Testis (tissue), 5 donors: ENCODE measurements at places on chromosomes 4 and X. TPM values are rescaled to one million over a fixed set of nuclear protein-coding genes. Genes with fewer than 3 reads are reported as not detected.

Gene SMC1A
- total RNA-seq = 37.7 TPM

DNA sequence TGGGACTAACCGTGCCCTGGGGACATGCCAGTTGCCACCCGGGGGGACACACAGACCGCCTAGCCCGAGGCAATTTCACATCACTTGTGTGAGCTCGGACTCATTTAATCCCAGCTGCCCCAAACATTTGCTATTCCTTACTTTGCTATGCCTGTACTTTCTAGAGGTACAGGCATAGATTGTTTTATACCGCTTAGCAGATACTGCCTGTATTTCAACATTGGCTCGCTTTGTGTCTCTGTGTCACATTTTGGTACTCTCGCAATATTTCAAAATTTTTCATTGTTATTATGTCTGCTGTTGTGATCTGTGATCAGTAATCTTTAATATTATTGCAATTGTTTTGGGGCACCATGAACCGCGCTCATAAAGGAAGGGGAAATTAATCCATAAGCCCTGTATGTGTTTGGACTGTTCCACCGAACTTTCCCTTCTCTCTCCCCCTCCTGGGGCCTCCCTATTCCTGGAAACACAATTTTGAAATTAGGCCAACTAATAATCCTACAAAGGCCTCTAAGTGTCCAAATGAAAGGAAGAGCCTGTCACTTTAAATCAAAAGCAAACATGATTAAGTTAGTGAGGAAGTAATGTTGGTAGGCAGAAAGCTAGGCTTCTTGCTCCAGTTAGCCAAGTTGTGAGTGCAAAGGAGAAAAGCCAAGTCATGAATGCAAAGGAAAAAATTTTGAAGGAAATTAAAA lies 568 bp upstream of the CASP6 start:
- no peak for DNase-seq

- no peak for DNase-seq
These were observed 13.1 kb downstream of the GRXCR1 start for GRCh38 chr4:42905591-42905990.

GRCh38 chr4:36961420-36961819 lies 283.1 kb upstream of the NWD2 start:
- no peak for DNase-seq

Gene PGK1
- total RNA-seq = 69.1 TPM

GRCh38 chrX:108735091-108735678 lies 1.2 kb downstream of the IRS4 start:
- no peak for DNase-seq

DNA sequence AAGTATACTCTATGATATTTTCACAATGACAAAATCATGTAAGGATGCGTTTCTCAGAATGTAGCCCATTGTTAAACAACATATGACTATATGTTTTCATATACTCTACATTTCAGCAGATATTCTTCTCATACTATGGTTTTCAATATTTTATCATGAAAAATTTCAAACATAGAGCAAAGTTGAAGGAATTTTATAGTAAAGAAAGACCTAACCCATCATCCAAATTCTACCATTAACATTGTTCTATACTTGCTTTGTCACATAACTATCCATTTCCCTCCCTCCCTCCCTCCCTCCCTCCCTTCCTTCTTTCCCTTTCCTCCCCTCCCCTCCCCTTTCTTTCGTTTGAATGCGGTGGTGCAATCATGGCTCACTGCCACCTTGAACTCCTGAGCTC lies 109.4 kb downstream of the FHIP1A start:
- DNase-seq = no peak

DNA sequence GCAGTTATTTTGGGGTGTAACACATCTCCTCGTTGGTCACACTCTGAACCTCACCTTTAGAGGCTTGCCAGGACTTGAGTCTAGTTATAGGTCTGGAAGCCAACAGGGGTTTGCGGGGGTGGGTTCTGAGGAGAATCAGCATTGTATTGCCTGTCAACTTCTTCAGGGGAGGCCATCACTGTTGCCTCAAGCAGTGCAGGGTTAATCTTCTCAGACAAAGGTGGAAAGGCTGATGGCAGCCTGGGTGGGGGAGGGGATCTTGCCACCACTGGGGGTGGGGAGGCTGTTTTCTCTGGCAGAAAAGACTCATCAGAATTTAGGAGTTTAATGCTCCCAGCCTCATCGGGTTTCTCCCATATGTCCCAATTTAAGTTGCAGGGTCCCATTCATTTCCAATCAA lies 387.8 kb downstream of the PRR32 start:
- no peak for DNase-seq

GRCh38 chrX:8868906-8869305 lies 67.7 kb upstream of the FAM9A start:
- no peak for DNase-seq

Gene ZFP42
- 1.2 TPM for total RNA-seq

Gene PACRGL
- total RNA-seq = 53.9 TPM

DNA sequence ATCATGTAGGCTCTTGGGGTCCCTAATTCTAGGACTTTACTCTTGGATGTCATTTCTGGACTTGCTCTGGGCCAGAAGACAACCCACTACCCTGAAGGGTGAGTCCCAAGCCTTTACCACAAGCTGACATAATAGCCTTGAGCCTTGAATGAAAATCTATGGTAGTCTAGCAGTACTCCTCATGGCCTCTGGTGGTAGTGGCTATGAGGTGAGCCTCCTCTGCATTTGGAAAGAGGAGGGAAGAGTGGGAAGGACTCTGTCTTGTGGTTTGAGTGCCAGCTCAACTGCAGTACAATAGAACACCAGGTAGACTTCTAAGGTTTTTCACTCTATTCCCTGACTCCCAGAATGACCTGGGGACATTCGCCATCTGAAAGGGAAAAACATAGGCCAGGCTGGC lies 96.5 kb downstream of the DCAF12L1 start:
- no peak for DNase-seq

Gene AADAT
- total RNA-seq = 29.4 TPM

Gene PNMA6F
- total RNA-seq = 1.2 TPM

- no peak for DNase-seq
These were observed 157.6 kb downstream of the ZNF518B start for GRCh38 chr4:10299601-10300000.

DNA sequence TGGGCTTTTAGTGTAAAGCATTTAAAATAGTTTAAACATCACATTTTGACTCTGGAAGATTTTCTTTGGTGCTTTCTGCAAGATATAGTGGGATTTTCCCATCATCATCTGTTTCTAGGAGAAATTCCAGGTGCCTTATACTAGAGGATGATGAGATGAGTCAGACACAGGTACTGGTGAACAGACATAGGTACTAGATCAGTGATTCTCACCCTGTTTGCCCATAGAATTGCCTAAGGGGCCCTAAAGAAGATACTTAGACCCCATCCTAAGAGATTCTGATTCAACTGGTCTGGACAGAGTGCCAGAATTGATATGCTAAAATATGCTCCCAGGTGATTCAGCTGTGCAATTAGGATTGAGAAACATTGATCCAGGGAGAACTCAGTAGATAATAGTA lies 9.7 kb downstream of the TSPAN7 start:
- no peak for DNase-seq

DNA sequence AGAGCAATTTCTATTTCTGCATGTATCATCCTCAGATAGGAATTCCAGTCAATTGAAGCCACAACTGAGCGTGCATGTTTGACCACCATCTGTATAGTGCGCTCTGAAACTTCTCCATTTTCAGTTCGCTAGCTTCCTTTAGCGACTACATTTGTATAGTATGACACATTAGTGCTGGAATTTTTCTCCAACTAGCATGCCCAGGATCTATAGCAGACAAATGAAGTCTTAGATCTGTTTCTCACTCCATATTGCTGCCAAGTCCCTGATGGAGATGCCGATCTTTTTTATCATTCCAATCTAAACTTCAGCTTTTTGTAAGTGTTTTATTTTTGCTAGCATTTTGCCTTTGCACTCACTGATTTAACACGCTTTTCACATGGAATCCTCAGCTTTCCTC lies 774.8 kb upstream of the TENM3 start:
- no peak for DNase-seq

Gene FAM9C
- 2.8 TPM for total RNA-seq

Gene OFD1
- total RNA-seq = 36.3 TPM

Gene CFP
- total RNA-seq = 2.8 TPM

Gene ITIH6
- 0.06 TPM for total RNA-seq

GRCh38 chr4:6404611-6405396 lies 67.6 kb downstream of the PPP2R2C start:
- DNase-seq = no peak

DNA sequence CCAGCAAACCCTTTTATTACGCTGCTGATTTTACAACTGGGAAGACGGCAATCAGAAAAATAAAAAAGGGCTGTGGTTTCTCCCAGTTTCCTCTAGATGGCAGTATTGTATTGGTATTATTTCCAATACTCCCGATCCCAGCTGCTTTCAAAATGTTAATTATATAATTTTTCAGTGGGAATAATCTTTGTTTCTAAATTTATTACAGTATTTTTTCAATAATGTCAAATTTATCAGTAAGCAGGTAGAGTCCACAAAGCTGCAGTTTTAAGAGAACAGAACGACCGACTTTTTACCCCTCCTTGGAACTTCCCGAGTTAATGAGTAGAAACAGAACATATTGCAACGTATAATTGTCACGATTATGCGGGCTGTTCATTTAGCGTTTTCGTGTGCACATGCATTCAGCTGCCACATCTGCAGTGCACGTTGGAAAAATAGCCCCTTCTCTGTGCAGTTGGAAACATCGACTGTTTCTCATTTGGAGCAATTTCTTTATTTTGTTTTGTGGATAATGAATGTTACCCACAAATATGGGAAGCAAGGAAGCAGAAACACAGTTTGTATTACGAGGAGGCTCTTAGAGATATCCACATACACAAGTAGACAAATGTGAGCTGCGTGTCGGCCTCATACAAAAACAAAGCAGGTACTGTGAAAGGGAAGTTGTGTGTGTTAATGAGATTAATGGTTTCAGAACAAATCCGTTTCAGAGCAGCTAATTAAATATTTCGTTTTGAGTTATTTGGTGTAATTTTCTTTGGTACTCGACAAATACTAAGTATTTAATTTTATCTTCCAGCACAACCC lies 188.0 kb downstream of the STIM2 start:
- no peak for DNase-seq

GRCh38 chr4:122710434-122711308 lies 21.8 kb upstream of the BBS12 start:
- no peak for DNase-seq

DNA sequence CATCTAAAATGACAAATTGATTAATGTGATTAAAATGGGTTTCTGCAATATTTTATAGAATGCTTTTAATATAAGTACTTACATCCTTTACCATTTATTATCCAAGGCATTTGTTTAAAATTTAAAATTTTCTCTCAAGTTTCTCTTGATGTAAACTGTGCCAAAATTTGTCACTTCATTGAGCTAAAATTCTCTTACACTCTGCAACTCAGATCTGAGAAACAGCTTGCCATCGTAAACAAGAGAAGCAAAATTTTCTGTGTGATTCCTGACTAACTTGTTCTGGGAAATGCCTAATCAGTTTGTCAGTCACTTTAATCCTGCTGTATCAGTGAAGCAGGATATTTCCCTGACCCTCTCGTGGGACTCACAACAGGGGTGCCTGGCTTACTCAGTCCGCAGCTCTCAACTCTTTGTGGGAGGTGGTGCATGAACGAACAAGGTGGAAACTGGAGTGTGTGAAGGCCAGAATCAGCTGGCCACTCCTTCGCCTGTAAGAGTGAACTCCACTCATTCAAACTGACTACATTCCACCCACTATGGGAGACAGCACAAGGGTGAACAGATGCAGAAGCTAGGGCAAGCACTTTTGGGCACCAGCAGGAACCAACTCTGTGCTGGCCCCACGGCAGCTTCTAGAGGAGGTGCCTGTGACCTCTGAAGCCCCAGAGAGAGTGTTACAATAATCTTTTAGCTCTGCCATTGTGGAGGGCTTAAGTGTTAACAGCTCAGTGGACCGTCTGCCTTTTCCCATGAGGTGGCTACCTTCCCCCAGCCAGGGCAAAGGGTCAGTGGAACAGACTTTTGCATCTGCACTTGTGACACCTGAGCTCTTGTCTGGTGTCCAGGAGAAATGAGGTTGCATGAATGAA lies 349.4 kb downstream of the FAT4 start:
- DNase-seq = no peak

- no peak for DNase-seq
These were observed 555.9 kb upstream of the DIPK2B start for GRCh38 chrX:45756557-45756956.

- no peak for DNase-seq
These were observed 186.2 kb downstream of the PRDM5 start for GRCh38 chr4:120736312-120736711.

DNA sequence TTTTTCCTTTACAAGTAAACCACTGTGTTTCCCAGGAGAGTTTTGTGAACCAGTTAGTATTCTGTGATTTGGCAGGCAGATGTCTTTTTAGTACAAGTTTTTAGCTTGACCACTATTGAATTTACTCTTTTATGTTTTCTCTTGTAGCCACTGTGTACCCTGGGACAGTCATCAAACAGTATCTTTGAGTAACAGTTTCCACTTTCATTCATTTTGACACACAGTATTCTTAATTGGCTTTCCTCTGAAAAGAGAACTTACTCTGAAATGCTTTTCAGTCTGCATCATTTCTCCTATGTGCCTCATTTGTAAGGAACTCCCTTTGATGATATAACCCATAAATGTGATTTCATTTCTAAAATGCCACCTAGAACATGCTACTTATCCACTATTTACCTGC lies 476.5 kb downstream of the PDGFC start:
- DNase-seq = no peak

- DNase-seq = no peak
These were observed 197.1 kb downstream of the RASL11B start for GRCh38 chr4:53059256-53059655.

- DNase-seq = no peak
These were observed 46.8 kb downstream of the PSAPL1 start for GRCh38 chr4:7387925-7388324.
